Activated naive CD8-positive, alpha-beta T cell treated with anti-CD3 and anti-CD28 coated beads, Interleukin-2, amount 10 ng/mL, durations not matched to agents 7 days and 5 days (primary cell): ENCODE measurements at places on chromosomes 7 and 10. TPM values are rescaled to one million over a fixed set of nuclear protein-coding genes. Genes with fewer than 3 reads are reported as not detected.

- no peak overlapping the region for H3K4me3 ChIP-seq
- DNase-seq = no peak
- H3K27me3 ChIP-seq = peaks cover 8% of the 10 kb centered on the region
- H3K4me1 ChIP-seq = peaks cover 12% of the 10 kb centered on the region
Observed at GRCh38 chr7:138025215-138026186, 23.6 kb upstream of the CREB3L2 start.

The FAM237B gene
- total RNA-seq = not detected

DNA sequence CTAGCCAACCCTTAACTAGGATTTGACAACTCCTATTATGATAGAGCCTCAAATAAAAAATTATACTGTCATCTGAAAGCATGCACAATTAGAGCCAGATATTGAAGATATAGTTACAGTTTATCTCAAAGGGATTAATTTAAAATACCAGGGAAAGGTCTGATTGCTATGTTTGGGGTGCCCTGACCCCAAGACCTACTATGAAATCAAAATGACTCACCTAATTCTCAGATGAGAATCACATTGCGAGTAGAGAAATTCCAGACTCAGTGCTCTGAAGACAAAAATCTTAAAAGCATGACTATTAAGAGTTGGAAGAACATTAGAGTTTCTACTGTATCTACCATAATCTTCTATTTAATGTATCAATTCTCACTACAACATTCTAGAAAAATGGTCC, 297.1 kb downstream of the AHR start:
- no peaks in the 10 kb centered on the region for H3K36me3 ChIP-seq
- H3K27ac ChIP-seq = no peak overlapping the region
- H3K4me1 ChIP-seq = no peaks in the 10 kb centered on the region
- DNase-seq = no peak
- H3K4me3 ChIP-seq = no peak overlapping the region

DNA sequence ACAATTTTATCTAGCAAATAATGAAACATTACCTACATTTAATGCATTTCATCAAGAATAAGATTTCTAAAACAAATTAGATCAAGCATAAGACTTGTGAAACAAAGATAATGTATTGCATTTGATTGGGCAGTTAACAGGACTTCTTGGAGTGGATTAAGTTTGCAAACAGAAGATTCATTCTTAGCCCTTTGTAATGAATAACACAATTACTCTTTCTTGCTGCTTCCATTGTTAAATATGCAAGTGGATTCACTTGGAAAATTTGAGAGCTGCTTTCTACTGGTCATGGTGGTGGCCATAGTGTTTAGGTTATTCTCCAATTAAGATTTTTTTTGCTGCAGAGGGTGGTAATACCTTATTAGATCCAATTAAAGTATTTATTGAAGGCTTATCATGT, 6.0 kb downstream of the PPP1R9A start:
- peaks cover 20% of the 10 kb centered on the region for H3K27me3 ChIP-seq
- no peak overlapping the region for H3K27ac ChIP-seq
- H3K4me1 ChIP-seq = no peaks in the 10 kb centered on the region
- no peak for DNase-seq

The COL17A1 gene
- not detected for total RNA-seq

The ECHS1 gene
- total RNA-seq = 33.5 TPM

DNA sequence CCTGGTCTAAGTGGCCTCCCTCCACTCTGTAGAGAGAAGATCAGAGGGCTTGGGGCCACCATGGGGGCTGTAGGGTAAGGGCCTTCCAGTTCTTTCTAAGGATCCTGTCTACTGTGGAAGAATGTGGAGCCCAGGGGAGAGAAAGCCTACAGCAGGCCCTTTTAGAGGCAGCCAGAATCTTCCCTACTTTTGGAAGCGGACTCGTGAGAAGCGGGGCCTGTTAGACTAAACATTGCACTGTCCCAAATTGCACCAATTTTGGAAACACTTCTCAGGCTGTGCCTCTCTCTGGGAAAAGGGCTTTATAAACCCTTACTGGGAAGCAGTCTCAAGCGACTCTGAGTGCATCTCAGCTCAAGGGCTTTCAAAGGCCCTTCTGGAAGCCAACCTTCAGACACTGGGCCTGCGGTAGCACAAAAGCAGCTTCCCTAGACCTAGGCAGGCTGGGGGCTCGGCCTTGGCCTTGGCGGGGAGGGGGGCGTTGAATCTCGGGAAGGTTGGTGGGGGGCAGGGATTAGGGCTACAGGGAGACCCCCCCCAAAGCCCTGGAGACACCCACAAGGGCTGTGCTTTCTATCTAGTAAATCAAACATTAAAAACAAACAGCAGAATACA, 298.1 kb downstream of the GFRA1 start:
- no peaks in the 10 kb centered on the region for H3K36me3 ChIP-seq
- no peak overlapping the region for H3K27ac ChIP-seq
- H3K4me3 ChIP-seq = no peak overlapping the region
- H3K4me1 ChIP-seq = no peaks in the 10 kb centered on the region

The DGKB gene
- total RNA-seq = not detected

DNA sequence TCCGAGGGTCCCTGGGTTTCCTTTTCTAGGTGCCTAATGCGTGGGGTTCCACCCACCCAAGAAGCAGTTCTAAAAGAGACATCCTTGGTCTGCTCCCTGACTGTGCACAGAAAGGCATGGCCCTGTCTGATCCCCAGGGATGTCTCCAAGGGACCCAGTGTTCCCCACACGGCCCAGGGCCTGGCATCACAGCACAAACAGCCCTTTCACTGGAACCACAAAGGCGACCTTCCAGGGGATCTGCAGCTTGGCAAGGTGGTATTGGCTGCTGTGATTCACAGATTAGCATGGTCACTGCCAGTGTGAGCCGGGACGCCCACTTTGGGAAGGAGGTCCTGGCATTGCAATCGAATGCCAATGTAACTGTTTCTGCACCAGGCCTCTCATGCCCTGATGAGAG, 6.4 kb downstream of the KCNMA1 start:
- H3K36me3 ChIP-seq = no peaks in the 10 kb centered on the region
- H3K4me3 ChIP-seq = no peak overlapping the region
- H3K27me3 ChIP-seq = peaks cover 29% of the 10 kb centered on the region
- H3K27ac ChIP-seq = no peak overlapping the region

The SUN3 gene
- total RNA-seq = not detected

GRCh38 chr7:12889391-12889790, 202.0 kb downstream of the ARL4A start:
- H3K27ac ChIP-seq = no peak overlapping the region
- peaks cover 6% of the 10 kb centered on the region for H3K27me3 ChIP-seq
- H3K4me3 ChIP-seq = no peak overlapping the region
- no peak for DNase-seq

DNA sequence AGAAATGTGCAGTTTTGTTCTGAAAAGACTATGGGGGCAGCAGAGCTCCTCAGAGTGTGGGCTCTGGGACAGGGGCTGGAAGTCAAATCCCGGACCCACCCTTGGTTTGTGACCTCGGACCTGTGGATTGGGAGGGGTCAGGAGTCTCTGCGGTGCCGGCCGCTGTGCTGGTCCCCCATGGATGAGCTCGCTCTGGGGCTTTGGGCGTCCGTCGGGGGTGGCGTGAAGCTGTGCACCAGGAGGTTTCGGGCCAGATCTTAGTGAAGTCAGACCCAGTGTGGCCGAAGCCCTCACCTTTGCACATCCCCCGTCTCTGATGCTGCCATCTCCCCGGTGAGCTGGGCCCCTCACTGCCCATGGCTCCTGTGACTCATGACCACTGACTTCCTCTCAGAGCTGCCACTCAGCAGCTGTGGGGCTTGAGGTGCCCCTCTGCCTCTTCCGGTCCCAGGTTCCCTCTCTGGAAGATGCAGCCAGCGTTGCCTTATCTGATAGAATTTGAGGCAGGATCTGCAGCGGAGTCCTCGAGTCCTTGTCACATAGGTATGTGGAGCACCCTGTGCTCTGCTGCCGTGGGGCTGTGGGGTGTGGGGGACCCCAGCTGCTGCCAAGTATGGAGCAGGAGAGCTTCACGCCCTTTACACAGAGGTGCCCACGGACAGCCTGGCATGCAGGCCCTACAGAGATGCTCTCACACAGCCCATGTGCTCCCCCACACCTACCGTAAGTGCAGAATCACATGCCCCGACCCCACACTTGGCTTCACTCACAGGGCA, 11.4 kb upstream of the SCART1 start:
- H3K36me3 ChIP-seq = peaks cover 6% of the 10 kb centered on the region
- H3K27ac ChIP-seq = peak overlapping the region; percentile 63
- DNase-seq = peak; percentile 43
- H3K27me3 ChIP-seq = peaks cover 4% of the 10 kb centered on the region

DNA sequence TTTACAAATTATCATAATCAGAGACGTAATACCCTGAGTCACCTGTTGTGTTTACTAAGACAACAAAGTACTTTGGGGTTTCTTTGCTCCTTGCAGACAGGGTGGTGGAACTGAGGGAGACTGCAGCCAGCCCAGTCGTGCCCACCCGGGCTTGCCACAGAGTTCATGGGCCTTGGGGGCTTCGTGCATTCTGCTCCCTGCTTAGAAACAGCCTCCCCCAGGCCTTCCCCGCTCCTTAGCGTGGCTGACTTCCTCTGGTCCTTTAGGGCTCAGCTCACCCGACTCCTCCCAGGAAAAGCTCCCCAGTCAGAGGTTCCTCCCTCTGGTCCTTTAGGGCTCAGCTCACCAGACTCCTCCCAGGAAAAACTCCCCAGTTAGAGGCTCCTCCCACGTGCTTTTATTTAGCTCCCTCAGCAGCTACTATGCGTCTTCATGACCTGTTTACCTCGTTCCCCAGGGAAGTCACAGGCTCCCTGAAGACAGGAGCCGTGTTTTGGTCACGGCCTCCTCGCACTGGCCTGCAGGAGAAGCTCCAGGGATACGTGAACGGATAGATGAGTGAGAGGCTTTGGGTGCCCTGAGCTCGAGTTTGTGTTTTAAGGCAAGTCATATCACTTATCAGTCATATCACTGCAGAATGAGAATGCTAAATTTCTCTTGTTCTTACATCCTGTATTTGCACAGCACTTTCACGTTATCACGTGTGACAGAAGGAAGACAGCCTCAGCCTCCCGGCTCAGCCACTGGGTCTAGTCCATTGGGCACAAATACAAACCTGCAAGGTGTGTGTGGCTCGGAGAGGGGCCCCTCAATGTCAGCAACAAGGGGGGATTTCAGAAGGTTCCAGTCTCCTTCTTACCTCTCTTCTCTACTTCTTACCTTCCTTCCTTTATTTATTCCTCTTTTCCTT, 52.7 kb upstream of the VIPR2 start:
- peaks cover 17% of the 10 kb centered on the region for H3K4me1 ChIP-seq
- H3K4me3 ChIP-seq = peak overlapping the region; percentile 58
- H3K36me3 ChIP-seq = no peaks in the 10 kb centered on the region
- H3K27ac ChIP-seq = peak overlapping the region; percentile 72

DNA sequence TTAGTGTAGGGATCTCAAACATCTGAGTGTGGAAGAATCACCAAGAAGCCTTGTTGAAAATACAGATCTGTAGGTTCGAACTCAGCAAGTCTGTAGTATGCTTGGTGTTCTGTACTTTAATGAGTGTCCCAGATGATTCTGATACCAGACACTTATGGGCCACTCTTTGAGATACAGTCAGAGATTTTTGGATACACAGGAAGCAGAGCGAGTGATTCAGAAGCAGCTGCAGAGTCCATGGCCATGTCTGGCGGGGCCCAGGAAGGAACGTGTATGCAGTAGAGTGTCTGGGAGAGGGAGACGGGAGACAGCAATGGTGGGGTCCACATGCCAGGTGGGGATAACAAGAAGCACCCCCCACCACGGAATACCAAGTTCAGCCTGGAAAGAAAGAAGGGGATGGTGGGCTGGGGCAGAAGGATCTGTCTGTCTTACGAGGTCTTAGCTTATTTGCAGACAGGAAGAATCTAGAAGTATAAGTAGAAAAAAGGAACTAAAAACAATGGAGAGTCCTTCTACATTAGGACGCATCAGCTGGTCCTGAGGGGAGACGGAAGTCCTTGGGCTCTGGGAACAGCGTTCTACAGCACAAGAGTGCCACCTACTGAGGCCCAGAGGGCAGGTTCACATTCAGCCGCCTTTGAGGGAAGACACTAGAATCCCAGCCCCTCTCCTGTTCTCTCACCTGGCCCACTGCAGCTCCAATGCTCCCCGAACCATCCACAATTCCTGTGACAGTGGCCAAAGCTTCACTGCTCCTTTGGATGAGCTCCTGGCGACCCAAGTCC, 55.4 kb downstream of the SLC37A3 start:
- no peak for DNase-seq

GRCh38 chr10:61898435-61898778, 3.1 kb upstream of the ARID5B start:
- peaks cover 28% of the 10 kb centered on the region for H3K4me1 ChIP-seq
- peak overlapping the region; percentile 25 for H3K4me3 ChIP-seq
- no peak for DNase-seq
- H3K36me3 ChIP-seq = peaks cover 4% of the 10 kb centered on the region
- H3K27me3 ChIP-seq = no peaks in the 10 kb centered on the region
